SK-N-SH (cell line): ENCODE measurements at places on chromosomes 2 and 18.

DNA sequence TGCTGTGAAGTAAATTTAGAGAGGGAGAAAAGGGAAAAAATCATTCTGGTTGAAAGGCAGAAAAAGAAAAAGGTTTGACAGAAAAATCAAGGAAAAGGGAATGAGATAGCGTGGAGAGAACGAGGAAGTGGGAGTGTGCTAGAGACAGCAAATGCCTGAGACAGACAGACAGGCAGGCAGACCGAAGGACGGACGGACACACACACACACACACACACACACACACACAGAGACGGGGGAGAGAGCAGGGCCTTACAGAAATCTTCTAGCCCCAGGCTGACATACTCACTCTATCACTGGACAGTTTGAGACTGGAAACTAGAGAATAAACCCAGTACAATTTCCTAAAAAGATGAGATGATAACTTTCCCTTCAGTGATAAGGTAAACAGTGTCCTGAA, 238.4 kb downstream of the ZNF521 start:
- peak; percentile 8 for DNase-seq

DNA sequence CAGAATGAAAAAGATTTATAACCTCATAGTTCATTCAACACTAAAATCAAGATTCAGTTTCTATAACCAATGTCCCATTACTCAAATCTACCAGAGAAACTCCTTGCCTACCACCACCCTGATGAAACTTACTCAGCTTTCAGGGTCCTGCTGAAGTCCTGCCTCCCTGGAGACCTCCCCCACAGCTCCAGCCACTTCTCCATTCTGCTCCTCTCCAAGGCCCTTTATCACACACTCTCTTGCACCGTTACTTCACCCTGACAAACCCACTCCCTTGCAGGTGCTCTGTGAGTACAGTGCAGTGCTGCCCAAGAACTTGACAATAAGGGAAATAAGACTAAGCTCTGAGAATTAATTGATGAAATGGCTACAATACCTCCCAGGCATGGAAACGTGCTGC, 83.5 kb upstream of the CDCA7 start:
- no peak for DNase-seq

- DNase-seq, result no peak
These were observed 29.6 kb upstream of the CABLES1 start for GRCh38 chr18:23105581-23106219.

GRCh38 chr2:20635675-20636584, 15.0 kb downstream of the HS1BP3 start:
- DNase-seq, result peak; percentile 98

GRCh38 chr18:23998820-23999219, 15.7 kb upstream of the TTC39C start:
- DNase-seq, result no peak

- DNase-seq, result no peak
These were observed 127.1 kb downstream of the DOCK10 start for GRCh38 chr2:224915136-224915535.
